ENCODE measurements at places on chromosomes 11 and 22. TPM values are rescaled to one million over a fixed set of nuclear protein-coding genes. Genes with fewer than 3 reads are reported as not detected.

The MOGAT2 gene
- not detected for total RNA-seq

The OR56A1 gene
- total RNA-seq, result under 0.01 TPM

The RFPL2 gene
- total RNA-seq, result not detected

The PIH1D2 gene
- 0.41 TPM for total RNA-seq

The SMTN gene
- 123 TPM for total RNA-seq

The NRXN2 gene
- not detected for total RNA-seq

The RNF121 gene
- total RNA-seq, result 30.5 TPM

The DTX4 gene
- total RNA-seq, result 1.8 TPM

The JAML gene
- total RNA-seq, result not detected

The CD3G gene
- total RNA-seq, result not detected

The CECR2 gene
- 1.2 TPM for total RNA-seq

The NEU3 gene
- total RNA-seq, result 5.3 TPM

The TECTA gene
- 0.64 TPM for total RNA-seq

The OR4D5 gene
- not detected for total RNA-seq

The PVALB gene
- total RNA-seq, result 0.58 TPM

The CREB3L1 gene
- total RNA-seq, result 6.3 TPM

The DDTL gene
- not detected for total RNA-seq

The ANO5 gene
- total RNA-seq, result 0.58 TPM

The PAMR1 gene
- total RNA-seq, result not detected

The C11orf91 gene
- 2.0 TPM for total RNA-seq

The ZNF280A gene
- total RNA-seq, result not detected

The CRYBB3 gene
- 0.58 TPM for total RNA-seq

The C11orf58 gene
- total RNA-seq, result 144 TPM

The OR4A16 gene
- total RNA-seq, result not detected

The APOL1 gene
- 77.0 TPM for total RNA-seq

The RAG1 gene
- total RNA-seq, result 3.8 TPM

The TNNI2 gene
- total RNA-seq, result not detected

The OR6M1 gene
- not detected for total RNA-seq

The OSBP2 gene
- total RNA-seq, result 15.4 TPM

The LINC01488 gene
- not detected for total RNA-seq

The OR5A2 gene
- not detected for total RNA-seq

The ART1 gene
- not detected for total RNA-seq

The APOC3 gene
- not detected for total RNA-seq

All from glomerular endothelial cell (primary cell).